ENCODE measurements at places on chromosomes 5 and 9. TPM values are rescaled to one million over a fixed set of nuclear protein-coding genes. Genes with fewer than 3 reads are reported as not detected.

- DNase-seq = no peak
Observed at GRCh38 chr5:180119903-180120236, 48.3 kb upstream of the RNF130 start.

Gene SPATA6L
- 0.99 TPM for total RNA-seq

Gene ANKRD34B
- total RNA-seq = 0.77 TPM

Gene LYSMD3
- total RNA-seq = 8.2 TPM

Gene DBH
- total RNA-seq = not detected

DNA sequence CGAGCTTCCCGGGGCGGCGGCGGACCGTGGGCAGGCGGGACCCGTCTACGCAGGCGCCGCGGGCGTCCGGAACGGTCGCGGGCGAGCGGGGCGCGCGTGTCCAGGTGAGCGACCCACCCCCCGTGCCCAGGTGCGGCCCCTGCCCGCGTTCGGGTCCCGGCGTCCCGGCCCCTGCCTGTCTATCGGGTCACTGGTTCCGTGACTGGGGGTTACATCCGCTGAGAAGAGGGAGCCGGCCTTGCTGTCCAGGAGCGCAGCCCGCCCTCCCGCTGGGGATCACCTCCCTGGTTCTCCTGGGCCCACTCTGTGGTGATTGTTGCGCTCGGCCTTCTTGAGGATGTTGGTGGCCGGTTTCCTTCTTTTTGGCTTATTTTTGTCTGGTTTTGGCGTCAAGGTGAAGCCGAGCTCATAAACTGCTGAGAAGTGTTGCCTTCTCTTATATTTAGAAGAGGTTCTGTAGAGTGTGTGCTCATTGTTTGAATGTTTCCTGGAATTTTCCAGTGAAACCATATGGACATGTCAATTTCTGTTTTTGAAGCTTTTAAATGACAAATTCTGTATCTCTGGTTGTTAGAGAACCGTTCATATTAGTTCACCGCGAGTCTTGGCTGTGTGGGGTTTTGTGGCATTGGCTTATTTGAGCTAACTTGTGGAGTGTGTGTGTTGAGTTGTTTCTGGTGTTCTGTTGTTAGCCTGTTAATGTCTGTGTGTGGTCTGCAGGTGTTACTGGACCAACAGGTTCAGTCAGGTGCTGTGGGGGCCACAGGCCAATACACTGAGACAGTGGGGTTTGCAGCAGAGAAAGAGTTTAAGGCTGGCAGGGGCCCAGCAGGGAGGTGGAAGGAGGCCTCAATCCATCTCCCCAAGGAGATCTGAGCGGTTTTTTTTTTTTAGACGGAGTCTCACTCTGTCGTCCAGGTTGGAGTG is 621 bp downstream of the CEP72 start:
- peak; percentile 52 for DNase-seq

- no peak for DNase-seq
Observed at GRCh38 chr5:92560698-92561401, 1020.2 kb downstream of the NR2F1-AS1 start.

Gene APBA1
- 3.4 TPM for total RNA-seq

DNA sequence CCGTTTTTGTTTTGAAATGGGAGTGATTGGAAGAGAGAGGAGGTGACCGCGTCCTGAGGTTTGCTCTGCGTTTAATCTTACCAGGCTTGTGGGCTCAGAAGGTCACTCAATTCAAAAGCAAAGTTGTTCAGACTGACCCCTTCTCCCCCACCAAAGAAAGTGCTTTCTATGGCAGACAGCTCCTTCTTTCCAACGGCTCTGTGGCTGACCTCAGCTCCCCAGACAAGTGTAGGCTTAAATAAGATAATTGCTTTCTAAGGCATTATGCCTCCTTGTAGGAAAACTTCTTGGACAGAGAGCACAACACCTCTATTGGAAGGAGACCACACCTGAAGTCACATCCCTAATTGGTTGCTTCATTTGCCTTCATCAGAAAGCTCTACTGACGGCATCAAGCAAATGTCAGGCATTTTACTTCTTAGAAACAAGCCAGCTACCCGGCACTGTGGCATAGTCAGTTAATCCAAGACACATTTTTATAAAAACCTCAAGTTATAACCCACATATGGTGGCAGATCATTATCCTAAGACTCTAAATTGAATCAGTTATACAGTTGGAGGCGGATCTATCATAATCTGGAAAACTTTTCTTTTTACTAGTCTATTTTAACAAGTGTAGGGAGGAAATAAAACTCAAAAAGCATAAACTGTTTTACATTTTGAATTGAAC is 94.9 kb downstream of the TMEM174 start:
- DNase-seq = peak; percentile 57

- DNase-seq = no peak
Observed at GRCh38 chr5:156147261-156147943, 179.6 kb upstream of the SGCD start.

DNA sequence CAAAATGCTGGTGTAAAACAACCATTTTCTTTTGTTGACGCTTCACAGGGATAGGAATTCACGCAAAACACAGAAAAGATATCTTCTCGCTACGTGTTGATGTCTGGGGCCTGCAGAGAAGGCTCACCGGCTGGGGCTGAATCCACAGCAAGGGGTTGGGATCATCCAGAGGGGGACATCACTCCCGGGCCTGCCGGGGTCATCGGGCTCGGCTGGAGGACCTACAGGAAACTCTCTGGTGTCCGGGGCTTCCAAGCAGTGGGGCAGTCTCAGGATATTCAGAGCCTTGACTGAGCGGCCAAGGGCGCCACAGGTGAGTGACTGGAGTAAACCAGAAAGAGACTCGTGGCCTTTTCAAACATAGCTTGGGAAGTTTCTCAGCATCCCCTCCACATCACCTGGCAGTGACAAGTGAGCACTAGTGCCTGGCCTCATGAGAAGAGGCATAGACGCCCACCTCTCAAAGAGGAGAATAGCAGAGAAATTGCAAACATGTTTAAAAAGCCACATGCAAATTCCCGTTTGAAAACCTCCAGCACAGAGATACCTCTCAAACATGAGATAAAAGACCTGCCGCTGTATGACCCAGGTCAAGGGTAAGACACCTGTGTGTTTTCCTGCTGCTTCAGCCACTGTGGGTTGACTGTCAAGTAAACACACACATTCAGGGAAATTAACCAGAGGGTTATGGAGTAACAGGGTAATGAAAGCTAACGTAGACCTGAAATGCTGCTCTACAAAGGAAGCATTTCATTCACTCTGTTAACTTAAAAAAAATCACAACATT is 50.8 kb upstream of the SIMC1 start:
- DNase-seq = no peak

GRCh38 chr9:118522093-118523028 is 818.2 kb downstream of the TLR4 start:
- peak; percentile 84 for DNase-seq

Gene TPM2
- 241 TPM for total RNA-seq

DNA sequence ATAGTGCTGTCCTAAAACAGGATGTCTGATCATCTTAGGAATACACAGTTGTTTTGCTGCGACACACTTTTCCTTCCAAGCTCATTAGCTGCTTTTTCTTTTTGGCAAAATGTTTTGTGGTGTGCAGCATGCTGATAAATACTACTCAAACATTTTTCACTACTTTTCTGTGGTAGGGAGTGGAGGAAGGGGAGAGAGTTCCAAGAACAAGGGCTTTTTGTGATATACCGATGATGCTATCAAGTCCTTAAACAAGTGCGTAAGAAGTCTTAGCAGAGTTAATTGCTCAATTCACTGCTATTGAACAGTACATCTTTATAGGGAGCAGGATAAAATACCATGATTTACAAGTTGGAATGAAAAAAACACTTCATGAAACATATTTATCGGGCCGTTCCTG is 23.6 kb upstream of the TEK start:
- DNase-seq = no peak

- peak; percentile 20 for DNase-seq
Observed at GRCh38 chr9:35537913-35538312, 48.0 kb downstream of the RUSC2 start.

- DNase-seq = no peak
Observed at GRCh38 chr9:89375191-89375760, 57.0 kb downstream of the SECISBP2 start.

GRCh38 chr5:94707359-94707758 is 88.9 kb downstream of the SLF1 start:
- DNase-seq = peak; percentile 21

- DNase-seq = peak; percentile 78
Observed at GRCh38 chr9:976943-977837, 735 bp downstream of the DMRT3 start.

DNA sequence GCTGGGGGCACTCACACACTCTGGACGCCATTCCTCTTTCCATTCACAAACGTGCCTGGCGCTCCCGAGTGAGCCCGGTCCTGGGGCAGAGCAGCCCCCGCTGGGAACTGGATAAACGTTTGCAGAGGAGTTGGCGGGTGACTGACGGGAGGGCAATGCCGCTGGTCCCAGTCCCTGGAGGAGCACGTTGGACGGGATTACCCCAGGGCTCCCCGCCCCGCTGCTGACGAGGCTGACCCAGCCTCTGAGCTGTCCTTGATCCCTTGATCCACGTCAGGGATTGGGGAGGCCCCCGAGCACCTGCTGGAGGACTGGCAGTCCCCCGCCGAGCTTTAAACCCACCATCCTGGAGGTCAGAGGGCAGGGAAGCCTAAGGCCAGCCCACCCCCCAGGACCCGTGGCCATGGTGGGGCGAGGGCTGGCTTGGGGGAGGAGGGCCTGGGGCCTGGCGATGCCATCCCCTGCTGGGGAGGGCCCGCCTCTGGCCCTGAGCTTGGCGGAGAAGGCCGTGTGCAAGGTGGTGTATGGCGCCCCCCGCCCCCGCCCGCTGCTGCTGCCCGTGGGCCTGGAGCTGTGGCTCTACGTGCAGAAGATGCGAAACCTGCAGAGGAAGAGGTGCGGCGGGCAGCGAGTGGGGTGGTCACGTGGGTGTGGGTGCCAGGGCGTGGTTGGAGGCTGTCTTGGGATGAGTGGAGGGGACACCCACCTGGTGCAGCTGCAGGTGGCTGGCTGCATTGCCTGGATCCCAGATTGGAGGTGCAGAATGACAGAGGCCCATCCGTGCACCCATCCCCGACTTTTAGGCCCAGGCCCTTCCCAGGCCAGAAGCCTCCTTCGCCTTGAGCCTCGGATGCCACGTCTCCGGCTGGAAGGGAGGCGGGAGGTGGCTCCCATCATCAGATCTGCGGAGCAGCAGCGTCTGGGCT is 4.5 kb downstream of the GPSM1 start:
- peak; percentile 29 for DNase-seq

DNA sequence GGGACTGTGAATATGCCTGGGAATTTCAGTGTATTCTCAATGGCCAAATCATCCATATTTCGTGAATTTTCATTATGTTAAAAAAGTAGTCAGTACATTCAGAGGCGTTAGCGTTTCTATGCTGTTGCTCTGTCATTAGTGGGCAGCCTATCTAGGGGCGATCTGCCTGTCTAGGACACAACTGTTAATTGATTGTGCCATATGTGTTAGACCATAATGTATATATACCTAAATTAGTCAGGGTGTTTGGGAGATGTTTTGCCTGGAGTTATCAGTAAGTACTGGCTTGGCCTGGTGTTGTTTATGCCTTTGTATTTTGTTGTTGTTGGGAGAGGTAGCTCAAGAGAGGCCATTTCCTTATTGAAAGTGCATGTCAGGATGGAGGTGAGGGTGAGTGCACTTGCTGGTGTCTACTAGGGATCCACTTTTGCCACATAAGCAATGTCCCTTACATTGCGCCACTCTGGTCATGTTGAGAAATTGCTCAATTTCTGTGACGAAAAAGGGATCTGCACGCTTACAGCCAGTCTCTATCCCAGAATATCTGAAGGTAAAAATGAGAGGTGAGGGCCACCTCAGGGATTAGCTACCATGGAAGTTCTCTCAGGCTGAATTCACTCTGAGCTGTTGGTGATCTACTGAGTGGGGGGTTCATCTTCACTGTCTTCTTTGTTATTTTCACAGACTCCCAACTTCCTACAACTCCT is 123.3 kb downstream of the ST8SIA4 start:
- no peak for DNase-seq

DNA sequence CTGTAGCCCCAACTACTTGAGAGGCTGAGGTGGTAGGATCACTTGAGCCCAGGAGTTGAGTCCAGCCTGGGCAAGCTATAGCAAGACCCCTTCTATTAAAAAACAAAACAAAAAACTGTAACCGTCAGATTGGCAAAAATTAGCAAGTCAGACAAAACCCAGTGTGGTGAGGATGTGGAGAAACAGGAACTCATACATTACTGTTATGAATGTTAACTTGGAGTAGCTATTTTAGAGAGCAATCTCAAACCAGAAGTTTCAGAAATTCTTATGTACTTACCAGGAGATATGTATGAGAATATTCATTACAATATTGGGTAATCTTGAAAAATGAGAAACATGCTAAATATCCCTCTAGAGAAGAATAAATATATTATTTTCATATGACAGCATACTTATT is 120.3 kb downstream of the INVS start:
- DNase-seq = no peak

Gene OLFML2A
- 9.0 TPM for total RNA-seq

Gene PCDHGB7
- total RNA-seq = 23.9 TPM

Gene SAXO1
- 0.15 TPM for total RNA-seq

Gene SOHLH1
- total RNA-seq = not detected

- no peak for DNase-seq
Observed at GRCh38 chr5:158805195-158805594, 294.5 kb downstream of the EBF1 start.

DNA sequence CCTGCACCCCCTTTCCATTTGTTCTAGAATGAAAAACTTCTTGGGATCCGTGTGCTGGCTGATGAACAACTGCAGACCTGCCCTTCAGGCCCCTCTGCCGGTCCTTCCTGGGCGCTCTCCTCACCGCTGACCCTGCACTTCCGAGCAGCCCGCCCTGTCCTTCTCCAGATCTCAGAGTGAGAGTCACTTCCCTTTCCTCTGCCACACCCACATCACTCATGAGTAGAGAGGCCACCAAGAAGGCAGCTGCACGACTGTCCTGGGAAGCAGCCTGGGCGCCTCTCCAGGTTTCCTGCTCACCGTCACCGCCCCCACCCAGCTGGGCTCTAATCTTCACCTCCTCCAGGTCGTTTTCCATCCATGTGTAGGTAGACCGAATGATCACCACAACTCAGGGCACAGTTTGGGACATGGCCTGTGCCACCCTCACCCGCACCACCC is 35.0 kb upstream of the NSMF start:
- DNase-seq = no peak

DNA sequence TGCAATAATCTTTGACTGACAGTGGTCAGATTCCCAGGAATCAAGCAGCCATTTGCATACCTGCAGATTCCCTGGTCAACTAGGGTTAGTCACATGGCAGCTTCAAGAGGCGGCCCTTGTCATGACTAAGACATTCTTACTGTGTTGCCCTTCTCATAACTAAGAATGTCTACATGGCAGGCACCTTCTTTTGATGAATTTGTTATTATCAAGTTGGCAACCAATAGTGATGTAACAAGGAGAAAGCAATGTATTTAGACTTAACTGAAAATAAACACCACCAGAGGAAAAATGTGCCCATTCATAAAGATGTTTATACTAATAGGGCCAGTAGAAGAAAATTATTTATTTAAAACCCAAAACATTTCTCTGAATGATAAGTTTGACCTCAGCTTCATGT is 215.6 kb downstream of the TLE1 start:
- DNase-seq = no peak

- DNase-seq = no peak
Observed at GRCh38 chr9:88429595-88430430, 41.6 kb downstream of the SPIN1 start.

All from neural progenitor cell (in vitro differentiated cells).